ENCODE measurements at places on chromosomes 7 and 10.
A peak's percentile ranks its signal among the peaks of the same experiment; 100 is the strongest.

GRCh38 chr10:118572256-118573041 is 23.0 kb downstream of the PRLHR start:
- H3K4me3 ChIP-seq: no peak overlapping the region
- H3K27me3 ChIP-seq: no peaks in the 10 kb centered on the region
- no peak for DNase-seq

- peak; percentile 79 for DNase-seq
- H3K4me1 ChIP-seq: no peaks in the 10 kb centered on the region
- H3K36me3 ChIP-seq: no peaks in the 10 kb centered on the region
- H3K4me3 ChIP-seq: peak within 1 kb of the TSS; percentile 86
- H3K27me3 ChIP-seq: no peaks in the 10 kb centered on the region
- H3K27ac ChIP-seq: no peak within 1 kb of the TSS
Measured at GRCh38 chr7:100483722-100484672, at the start of gene NYAP1. Gene NYAP1 (plus strand): TSS chr7:100483927. CDS start chr7:100485312, 1,385 bp downstream.

DNA sequence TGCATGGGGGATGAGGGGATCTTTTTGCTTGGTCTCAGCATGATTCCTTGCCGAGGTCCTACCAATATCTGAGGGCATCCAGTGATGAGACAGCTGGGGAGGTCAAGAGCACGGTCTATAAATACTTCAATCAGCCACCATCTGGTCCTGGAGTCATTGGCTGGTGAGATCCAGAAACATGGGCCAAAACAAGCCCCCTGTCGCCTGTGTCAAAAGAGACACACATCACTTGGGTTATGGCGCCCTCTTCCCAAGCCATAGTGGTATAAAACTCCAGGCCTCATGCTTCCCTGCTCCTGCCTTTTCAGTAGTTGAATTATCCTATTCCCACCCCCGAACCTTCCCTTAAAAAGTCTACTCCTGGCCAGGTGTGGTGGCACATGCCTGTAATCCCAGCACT is 60.9 kb downstream of the SLC35B4 start:
- no peaks in the 10 kb centered on the region for H3K36me3 ChIP-seq
- no peak overlapping the region for H3K4me3 ChIP-seq
- peak; percentile 49 for DNase-seq

GRCh38 chr10:52146766-52147165 is 167.3 kb upstream of the DKK1 start:
- no peak overlapping the region for H3K27ac ChIP-seq
- H3K4me3 ChIP-seq: no peak overlapping the region
- no peak for DNase-seq
- H3K36me3 ChIP-seq: no peaks in the 10 kb centered on the region

DNA sequence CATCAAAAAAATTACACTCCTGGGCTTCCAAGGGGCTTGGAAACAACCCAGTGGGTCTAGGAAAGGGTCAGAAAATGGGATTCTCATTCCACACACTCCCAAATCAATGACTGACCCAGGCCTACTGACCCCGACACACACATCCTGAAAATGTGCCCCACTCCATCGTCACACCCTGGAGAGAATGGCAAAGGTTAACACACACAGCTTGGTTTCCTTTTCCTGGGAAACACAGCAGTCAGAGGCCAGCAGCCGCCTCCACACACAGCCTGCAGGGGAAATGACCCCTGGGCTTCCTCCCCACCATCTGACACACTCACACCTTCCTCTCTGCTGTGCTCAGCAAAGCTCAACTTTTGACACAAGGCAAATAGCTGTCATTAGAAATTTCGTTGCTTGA is 42.9 kb downstream of the SH3PXD2A start:
- H3K27ac ChIP-seq: no peak overlapping the region
- H3K27me3 ChIP-seq: no peaks in the 10 kb centered on the region
- no peak for DNase-seq
- no peaks in the 10 kb centered on the region for H3K4me1 ChIP-seq
- H3K4me3 ChIP-seq: no peak overlapping the region

GRCh38 chr7:6367701-6368211 is 80.0 kb downstream of the DAGLB start:
- no peak overlapping the region for H3K27ac ChIP-seq
- no peak for DNase-seq
- H3K27me3 ChIP-seq: no peaks in the 10 kb centered on the region
- no peaks in the 10 kb centered on the region for H3K4me1 ChIP-seq
- H3K36me3 ChIP-seq: no peaks in the 10 kb centered on the region

All from H9 (cell line).